Stimulated activated naive CD4-positive, alpha-beta T cell (primary cell): ENCODE measurements at places on chromosomes 12 and 14.

DNA sequence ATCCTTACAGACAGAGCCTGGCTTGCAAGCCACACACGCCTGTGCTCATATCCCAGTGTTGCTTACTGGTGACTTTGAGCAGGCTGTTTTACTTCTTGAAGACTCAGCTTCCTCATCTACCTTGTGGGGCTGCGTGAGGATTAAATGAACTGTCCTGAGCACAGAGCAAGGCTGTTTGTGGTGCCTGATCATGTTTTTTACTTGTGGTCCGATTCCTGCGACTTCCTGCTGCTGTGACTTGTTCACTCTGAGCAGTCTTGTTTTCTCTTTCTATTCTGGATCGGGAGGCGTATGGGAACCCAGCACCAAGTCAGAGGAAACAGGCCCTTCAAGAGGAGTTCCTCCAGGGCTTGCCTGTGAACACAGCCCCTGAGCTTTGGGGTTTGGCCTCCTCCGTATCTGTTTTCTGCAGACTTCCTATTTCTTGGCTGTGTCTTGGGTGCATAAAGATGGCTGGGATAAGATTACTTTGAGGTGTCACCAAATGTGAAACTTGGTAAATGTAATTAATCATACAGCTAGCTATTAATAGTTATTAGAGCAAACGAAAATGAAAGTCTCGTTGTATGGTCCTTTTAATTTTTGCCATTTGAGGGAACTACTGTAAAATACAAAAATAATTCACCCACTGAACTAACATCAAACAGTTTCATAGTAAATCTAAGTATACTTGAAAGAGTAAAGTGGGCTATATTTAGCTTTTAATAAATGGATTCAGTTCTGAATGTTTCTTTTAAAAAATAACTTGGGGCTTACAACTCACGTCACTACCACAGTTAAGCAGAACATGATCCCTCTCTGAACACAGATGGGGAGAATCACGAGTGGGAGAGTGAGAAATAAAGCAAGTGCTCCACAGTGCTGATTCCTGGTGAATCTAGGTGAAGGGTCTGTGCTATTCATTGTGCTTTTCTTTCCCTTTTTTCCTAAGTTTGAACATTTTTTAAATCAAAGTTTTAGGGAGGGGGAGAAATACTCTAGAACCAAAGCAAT is 251.5 kb downstream of the FOXN3 start:
- DNase-seq: no peak

DNA sequence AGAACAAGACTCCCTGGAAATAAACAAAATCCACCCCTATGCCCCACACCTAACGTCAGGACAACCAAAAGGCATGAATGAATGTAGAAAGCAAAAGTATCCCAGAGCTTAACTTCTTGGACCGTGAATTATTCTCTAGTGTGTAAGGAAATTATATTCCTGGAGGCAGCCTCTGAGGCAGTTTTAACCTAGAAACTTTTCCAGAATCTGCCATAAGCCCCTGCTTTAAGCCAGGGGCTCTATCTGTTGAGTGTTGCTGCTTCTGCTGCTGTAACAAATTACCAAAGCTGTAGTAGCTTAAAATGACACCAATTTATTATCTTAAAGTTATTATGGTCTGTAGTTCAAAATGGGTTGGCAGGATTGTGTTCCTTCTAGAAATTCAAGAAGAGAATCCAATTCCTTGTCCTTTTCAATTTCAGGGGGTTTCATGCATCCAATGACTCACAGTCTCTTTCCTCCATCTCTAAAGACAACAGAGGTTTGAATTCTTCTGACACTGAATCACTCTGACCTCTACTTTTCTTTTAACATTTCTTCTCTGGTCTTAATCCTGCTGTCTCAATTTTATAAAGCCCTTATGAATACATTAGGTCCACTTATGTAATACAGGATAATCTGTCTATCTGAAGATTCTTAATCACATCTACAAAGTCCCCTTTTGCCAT is 242.7 kb downstream of the ATXN7L3B start:
- no peak for DNase-seq

GRCh38 chr14:24316597-24316950 is 5.3 kb downstream of the LTB4R start:
- no peak for DNase-seq

GRCh38 chr14:25010471-25010870 is 39.5 kb downstream of the STXBP6 start:
- no peak for DNase-seq

GRCh38 chr14:87916103-87916885 is 76.7 kb downstream of the GALC start:
- no peak for DNase-seq

DNA sequence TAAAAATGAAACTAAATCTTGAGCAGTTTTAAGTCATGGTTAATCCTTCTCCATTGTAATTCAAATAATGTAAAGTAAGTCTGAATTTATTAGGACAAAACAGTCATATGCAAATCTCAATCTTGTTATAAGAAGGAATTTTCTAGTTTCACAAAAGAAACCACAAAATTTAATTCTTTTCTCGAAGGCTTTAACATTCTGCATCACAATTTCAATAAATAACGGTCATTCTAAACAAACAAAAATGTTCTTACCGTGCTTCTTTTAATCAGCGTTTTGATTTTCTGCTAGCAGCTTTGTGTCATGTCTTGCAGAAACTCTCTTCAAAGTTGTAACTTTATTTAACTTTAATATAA is 225 bp downstream of the CLEC2B start:
- no peak for DNase-seq

- DNase-seq: no peak
These were observed 151.9 kb downstream of the GXYLT1 start for GRCh38 chr12:41992692-41993215.

DNA sequence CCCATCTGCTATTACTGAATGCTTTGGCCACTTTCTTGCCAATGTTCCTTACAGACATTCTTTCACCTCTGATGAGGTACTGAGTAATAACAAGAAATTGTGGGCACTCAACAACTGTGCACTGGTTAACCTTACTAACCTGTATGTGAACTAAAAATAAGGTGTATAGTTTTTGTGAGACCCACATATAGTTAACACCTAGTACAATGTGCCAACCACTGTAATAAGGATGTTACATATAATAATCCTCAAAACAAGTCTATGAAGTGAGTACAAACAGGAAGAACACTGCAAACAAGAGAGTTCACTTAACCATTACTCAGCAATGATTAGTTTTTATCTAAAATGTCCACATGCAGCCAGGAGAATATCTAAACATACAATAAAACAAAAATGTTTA is 4.5 kb downstream of the DDHD1 start:
- no peak for DNase-seq

DNA sequence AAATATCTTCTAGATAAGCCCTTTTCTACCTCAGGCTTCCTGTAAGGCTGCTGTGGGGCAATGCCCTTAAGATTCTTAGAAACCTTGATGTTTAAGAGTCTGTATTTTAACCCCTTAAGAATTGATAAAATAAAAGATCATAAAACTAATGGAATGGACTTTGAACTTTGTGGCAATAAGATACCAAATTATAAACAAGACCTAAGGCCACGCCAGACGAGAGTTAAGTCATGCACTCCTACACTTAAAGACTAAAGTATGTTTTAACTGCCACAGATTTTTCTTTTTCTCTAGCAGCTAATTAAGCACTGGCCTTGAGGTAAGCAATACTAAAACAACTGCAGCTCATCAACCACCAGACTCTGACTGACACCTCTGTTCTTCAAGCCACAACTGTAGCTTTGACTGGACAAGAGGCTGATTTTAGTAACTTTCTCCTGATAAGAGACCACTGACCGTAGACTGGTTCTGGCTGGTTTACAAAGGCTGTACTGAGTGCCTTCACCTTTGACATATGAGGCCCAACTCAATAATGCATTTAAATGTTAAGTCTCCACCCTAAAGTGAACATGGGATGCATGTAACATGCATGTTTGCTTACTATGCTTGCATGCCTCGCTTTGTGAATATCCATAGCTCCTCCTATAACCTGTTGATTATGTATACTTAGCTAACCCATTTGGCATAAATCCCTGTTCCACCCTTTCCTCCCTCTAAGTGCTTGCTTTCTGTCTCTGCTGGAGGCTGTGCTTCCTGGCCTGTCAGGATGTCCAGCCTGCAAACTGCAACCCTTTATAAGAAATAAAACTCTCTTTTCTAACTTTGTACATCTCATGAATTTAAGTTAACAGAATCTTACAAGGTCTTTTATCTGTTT is 71.9 kb downstream of the KLHL28 start:
- no peak for DNase-seq

GRCh38 chr14:99287269-99287942 is 15.4 kb upstream of the BCL11B start:
- DNase-seq: no peak

DNA sequence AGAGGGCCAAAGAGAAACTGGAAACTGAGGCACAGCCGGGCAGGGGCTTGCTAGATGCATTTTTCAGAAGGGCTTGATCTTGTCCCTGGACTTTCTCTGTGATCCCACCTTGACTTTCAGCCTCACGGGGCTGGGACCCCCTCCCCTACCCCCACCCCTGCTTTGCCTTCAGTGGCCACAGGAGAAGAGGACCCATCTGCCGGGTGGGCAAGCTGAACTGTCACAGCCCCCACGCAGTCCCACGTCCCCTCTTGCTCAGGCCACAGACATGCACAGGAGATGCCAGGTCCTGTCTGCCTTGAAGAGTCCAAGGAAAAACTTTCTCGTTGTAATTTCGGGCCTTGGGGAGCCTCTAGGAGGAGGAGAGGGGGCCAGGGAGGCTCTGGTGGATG is 158.9 kb downstream of the KIF26A start:
- DNase-seq: no peak

DNA sequence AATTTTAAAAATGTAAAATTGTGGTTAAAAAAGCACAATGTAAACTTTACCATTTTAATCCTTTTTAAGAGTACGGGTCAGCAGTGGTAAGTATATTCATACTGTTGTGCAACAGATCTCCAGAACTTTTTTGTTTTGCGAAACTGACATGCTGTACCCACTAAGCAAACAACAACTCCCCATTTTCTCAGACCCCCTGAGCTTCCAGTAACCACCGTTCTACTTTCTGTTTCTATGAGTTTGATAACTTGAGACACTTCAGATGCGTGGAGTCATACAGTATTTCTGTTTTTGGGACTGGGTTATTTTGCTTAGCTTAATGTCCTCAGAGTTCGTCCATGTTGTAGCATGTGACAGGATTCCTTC is 38.0 kb downstream of the CHST11 start:
- DNase-seq: no peak

DNA sequence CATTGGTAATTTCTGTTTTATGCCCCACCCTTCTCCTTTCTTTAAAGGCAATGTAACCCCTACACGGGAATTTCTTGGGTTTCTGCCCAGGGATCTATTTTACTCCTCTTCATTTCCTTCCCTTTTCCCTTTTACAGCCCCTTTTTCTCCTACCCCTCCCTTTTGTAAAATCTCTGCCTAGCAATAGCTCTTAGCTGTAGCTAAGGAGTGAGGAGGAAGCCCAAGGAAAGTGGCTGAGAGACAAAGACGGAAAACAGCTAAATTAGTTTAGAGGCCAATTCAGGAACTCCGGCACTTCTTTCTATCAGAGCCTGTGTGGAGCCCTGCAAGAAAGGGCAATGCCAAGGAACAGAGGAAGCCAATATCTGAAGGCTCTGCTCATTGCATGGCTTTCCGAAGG is 40.3 kb downstream of the SOCS2 start:
- no peak for DNase-seq

DNA sequence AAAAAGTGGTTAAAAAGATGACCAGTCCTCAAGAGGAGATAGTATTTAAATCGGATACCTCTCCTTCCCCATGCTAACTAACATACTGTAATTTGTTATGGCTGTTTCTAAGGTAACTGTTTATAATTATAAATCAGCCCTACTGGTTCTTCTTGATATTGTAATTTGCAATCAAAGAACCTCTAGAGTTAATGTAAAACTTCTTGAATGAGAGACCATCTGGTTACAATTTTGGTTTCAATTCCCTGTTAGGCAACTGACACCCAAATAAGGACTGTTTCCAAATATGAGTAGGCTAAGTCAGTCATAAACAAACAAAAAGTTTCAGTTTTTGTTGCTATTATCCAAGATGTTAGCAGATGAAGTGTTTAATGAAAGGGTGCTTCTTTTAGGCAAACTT is 120.2 kb upstream of the DNM1L start:
- no peak for DNase-seq

DNA sequence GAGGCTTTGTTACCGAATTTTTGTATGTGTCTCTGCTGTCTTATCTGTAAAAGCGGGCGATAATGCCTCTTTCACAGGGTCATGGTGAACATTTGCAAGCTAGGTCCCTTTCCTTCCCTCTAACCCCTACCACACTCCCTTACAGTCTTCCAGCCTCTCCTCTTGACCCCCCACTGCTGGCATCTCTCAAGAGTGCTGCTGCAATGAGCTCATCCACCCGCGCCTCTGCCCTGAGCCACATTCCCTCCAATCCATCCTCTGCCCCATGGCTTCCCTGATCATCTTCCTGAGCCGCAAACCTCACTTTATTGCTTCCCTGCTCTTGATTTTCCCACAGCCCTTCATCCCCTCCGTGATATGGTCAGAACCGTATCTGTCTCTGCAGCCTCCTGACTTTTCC is 343.6 kb downstream of the BCL11B start:
- no peak for DNase-seq

- DNase-seq: no peak
These were observed 85.9 kb downstream of the TMEM117 start for GRCh38 chr12:43921666-43922337.

DNA sequence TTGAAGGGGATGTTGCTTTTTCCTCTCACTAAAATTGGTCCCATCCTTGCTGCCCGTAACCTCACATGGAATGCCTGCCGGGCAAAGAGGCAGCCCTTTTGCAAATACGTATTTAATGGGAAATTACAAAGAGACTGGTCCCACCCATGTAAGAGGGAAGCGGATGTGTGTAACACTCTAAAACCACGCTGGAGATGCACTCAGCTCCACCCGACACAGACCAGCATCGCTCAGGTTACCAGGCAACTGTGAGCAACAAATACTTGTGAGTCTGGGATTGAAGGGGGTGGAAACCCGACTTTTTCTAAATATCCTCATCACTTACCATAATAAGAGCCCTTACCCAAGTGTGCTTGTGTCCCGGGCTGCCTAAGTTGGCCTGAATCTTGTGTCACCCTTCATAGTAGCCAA is 47.7 kb downstream of the ELK3 start:
- DNase-seq: peak; percentile 70

DNA sequence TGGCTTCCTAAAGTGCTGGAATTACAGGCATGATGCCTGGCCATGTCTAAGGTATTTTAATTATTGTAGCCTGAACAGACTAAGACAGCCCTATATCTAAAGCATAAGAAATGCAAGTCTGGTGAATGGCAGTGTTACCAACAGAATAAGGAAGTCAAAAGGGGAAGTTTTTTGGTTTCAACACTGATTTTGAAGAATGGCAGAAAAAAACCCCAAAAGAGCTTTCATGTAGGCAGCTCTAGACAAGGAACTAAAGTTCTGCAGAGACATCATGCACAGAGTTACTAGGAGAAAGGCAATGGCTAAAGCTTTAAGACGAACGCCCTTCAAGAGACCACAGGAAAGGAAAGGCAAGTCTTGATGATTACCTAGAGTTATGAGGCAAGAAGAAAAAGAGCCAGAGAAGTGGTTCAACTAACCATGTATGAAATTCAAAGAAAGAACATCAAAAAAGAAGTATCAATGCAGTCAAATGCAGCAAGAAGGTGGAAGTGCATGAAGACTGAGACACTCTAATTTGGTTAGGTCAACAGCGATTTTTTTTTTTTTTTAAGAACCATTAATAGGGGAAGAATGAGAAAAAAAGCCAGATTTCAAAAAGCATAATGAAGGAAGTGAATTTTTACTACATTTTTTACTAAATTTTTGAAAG is 50.8 kb downstream of the RPS6KA5 start:
- peak; percentile 35 for DNase-seq

GRCh38 chr14:60266021-60266937 is 17.3 kb downstream of the PPM1A start:
- DNase-seq: no peak
